ENCODE measurements at places on chromosomes 16 and 17.

DNA sequence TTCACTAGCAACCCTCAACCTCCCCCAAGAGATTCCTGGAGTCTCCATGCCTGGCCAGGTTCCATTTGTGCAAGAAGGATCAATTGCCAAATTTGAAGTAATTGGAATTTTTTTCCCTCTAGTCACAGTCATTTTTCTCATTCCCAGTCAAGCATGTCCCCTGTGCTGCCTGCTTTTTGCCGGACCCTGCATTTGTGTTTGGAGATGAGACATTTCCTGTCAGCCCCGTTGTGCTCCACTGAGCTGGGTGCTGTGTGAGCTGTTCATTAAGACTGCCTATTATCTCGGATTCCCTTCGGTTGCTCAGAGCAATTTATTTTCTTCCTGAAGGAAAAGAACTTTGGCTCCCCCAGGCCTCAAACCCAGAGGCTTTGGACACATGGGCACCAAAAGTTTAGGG is 201.0 kb upstream of the NLRP1 start:
- DNase-seq = no peak

DNA sequence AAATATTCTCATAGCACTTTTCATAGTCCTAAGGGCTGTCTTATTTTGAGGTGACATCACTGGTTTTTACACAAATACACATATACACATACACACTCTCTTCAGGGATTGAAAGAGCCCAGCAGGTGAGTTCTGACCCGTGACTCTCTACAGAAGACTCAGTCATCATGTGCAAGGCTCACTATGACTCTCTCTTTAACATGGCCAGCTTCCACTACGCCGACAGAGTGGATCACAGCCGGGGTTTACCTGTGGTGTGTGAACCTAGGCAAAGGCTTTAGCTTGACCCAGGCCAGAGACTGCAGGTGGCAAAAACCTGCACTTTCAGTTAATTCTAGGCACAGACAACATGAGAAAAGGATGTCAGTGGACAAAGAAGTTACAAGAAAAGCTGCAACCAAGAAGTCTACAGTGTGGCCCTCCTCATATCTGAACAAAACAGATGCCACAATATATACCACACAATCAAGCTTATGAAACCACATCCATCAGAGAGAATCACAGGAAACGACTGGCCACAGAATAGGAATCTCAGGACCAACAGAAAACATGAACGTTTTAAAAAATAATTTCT is 56.5 kb downstream of the CYTH1 start:
- peak; percentile 37 for DNase-seq

DNA sequence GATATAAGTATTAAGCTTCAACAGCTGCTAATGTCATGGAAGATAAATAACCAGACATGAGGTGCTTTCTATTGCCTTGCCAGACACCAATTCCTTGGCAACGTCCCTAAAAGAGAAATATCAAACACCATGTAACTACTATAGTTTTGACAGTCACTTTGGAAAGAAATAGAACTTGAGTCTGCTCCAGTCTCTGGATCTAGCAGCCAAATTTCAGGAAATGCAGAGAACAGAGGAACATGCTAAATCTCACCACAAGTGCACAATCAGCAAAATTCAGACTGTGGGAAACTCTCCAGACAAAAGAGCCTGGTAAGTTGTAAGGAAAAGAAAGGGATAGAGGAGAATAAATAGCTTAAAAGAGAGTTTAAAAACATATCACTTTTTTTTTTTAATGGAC is 28.4 kb upstream of the TANC2 start:
- no peak for DNase-seq

DNA sequence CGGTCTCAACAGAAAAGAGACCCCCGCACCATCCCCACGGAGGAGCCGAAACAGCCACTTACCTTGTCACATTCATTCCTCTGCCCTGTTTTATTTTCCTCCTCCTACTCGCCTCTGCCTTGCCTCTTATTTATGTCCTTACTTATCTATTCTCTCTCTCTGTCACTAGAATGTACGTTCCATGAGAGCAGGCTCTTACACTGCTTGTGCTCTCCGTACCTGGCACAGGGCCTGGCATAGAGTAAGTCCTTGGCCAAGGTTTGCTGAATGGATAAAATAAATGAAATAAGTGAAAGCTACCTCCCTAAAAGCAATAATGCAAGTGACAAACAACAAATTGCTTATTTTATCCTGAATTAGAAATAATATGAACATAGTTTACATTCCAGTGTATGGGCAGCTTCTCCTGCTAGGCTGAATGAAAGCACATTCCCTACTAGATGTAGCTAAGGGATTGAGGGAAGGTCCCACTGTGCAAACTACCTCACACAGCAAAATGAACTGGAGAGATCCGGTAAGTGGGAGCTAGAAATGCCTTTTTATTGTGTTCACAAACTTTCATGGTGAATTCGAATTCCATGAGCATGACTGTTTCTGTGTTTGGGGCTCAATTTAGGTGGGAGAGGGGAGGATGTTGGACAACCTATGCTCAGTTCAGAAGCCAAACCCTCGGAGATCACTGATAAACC is 173.1 kb downstream of the PARN start:
- DNase-seq = no peak

DNA sequence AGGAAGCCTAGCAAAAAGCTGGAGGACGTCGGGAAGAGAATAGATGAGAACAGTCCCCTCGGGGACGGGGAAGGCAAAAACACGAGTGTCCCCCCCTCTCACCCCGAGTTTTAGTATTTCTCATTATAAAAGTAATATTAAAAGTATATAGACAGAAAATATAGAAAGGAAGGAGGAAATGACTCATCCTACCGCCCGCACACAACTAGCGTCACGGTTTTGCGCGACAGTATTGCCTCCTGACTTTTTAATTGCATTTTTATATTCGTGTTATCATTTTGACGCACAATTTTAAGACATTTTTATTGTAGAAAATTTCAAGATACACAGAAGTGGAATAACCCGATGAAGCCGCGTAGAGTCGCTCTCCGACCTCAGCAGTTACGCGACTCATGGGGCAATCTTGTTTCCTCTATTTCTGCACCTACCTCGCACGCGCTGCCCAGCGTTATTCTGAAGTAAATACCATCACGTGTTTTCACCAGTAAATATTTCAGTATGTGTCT is 652 bp upstream of the SLC25A19 start:
- peak; percentile 76 for DNase-seq

GRCh38 chr17:47208744-47209488 is at the start of gene MYL4:
TSS of gene MYL4 (plus strand) at chr17:47209348. CDS start at chr17:47209423, 75 bp downstream.
- no peak for DNase-seq

DNA sequence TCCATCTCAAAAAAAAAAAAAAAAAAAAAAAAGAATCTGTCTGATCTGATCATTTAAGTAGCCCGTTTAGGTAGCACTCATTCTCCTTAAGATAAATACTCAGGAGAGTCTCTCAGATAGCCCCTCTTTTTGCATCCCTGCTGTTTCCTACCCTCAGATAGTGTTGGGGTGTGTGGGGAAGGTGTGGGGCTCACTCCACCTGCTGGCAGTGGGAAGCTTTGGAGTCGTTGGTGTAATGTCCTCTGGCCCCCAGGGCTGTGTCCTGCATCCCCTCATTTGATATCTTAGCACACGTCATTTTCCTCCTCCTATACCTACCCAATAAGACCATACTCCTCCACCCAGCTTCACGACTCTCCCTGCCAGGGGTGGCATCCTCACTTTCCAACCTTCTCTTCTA is 20.5 kb upstream of the MYH10 start:
- DNase-seq = no peak

- DNase-seq = no peak
Observed at GRCh38 chr16:12815361-12815760, 11.7 kb upstream of the CPPED1 start.

GRCh38 chr17:65697661-65698060 is 136.2 kb upstream of the AXIN2 start:
- no peak for DNase-seq

- DNase-seq = no peak
Observed at GRCh38 chr17:73787076-73788059, 143.1 kb upstream of the SDK2 start.

GRCh38 chr16:46747777-46748651 is at the start of gene MYLK3:
TSS of gene MYLK3 (minus strand) at chr16:46748344. CDS start at chr16:46748193, 151 bp downstream.
- DNase-seq = no peak

GRCh38 chr17:41082626-41083025 is 1.3 kb upstream of the KRTAP4-7 start:
- DNase-seq = no peak

GRCh38 chr16:56289862-56290261 is 98.6 kb downstream of the GNAO1 start:
- no peak for DNase-seq

GRCh38 chr17:41061964-41062363 is 2.0 kb upstream of the KRTAP2-3 start:
- no peak for DNase-seq

GRCh38 chr16:19898924-19899604 is 14.4 kb upstream of the GPRC5B start:
- peak; percentile 41 for DNase-seq

DNA sequence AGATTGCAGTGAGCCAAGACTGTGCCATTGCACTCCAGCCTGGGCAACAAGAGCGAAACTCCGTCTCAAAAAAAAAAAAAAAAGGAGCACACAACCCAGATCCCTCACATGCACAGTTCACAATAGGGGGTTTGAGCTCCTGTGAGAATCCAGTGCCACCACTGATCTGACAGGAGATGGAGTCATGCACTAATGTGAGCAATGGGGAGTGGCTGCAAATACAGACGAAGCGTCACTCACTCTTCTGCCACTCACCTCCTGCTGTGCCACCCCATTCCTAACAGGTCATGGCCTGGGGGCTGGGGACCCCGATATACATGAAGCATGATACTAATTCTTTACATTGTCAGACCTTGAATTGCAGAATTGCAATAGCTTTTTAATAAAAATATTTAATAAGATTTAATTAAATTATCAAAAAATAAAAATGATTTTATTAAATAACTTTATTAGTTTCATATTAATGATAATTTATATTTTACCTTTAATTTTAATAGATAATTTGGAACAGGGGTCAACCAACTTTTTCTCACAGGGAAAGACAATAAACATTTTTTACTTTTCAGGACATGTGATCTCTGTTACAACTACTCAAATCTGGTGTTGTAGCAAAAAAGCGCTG is 171.4 kb downstream of the COPRS start:
- no peak for DNase-seq

GRCh38 chr17:77566151-77566550 is 392.4 kb upstream of the TNRC6C start:
- no peak for DNase-seq

- no peak for DNase-seq
Observed at GRCh38 chr17:34623856-34624766, 44.7 kb downstream of the TMEM132E start.

GRCh38 chr16:53933407-53933806 is 229.5 kb downstream of the FTO start:
- no peak for DNase-seq

DNA sequence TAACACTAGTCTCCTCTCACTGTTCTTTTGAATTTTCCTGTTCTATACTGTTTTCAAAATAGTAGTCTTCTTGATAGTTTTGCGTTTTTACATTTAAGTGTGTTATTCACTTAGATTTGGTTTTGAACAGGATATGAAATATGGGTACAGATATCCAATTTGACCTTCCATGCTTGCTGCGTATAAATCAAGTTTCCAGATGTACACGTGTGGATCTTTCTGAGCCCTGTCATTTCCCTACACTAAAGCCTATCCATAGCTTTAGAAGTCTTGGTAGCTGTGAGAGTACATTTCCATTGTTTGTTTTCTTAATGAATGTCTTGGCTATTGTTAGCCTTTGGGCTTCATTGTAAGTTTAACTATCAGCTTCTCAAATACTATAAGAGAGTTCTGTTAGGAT is 20.4 kb downstream of the CYLD start:
- DNase-seq = no peak

DNA sequence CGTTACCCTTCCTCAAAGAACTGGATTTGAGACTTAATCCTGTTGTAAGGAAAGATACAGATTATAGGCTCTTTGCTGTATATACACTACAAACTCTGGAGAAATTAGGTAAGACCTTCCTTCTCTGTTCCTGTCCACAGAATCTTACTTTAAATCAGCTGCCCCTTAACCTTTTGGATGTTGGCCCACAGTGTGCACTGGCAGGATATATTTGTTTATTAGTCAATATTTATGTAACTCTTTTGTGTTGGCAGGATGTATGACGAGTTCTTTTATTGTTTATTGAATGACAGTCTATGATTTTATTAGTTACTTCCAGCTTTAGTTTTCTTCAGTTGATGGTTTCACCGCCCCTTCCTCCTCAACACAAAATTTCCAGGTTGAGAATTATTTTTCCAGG is 19.7 kb downstream of the LRRC36 start:
- no peak for DNase-seq

- no peak for DNase-seq
Observed at GRCh38 chr16:4606354-4606753, 8.3 kb downstream of the UBALD1 start.

- peak; percentile 33 for DNase-seq
Observed at GRCh38 chr17:48374650-48375230, 55.3 kb downstream of the SKAP1 start.

GRCh38 chr16:87693827-87694226 is 72.0 kb downstream of the KLHDC4 start:
- DNase-seq = no peak

DNA sequence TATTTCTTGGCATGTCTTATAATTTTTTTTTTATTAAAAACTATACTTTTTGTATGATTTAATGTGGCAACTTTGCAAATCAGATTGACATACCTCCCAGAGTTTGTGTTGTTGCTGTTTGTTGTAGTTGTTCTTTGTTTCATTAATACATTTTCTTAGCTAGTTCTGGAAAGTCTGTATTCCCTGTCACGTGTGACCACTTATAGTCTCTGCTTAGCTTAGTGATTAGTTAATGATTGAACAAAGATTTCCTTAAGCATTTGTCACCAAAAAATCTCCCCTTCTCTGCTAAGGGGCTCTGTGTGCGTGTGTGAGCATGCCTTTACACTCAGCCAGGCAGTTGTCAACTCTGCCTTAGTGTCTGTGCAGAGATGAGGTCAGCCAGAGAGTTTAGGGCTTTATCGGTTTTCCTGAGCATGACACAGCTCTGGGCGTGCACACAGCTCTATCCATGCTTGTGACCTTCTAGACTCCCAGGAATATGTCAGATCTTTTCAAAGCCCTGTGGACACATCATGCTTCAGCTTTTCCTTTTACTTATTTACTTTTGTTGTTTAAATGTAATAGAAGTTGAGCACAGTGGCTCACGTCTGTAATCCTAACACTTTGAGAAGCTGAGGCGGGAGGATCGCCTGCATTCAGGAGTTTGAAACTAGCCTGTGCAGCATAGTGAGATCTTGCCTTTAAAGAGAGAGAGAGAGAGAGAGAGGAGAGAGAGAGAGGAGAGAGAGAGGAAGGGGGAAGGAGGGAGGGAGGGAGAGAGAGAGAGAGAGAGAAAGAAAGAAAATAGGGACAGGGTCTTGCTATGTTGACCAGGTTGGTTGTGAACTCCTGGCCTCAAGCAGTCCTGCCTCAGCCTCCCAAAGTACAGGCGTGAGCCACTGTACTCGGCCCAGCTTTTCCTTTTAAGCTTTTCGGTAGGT is 21.9 kb downstream of the DNAI2 start:
- no peak for DNase-seq
